ENCODE measurements at places on chromosomes 2 and 18.

DNA sequence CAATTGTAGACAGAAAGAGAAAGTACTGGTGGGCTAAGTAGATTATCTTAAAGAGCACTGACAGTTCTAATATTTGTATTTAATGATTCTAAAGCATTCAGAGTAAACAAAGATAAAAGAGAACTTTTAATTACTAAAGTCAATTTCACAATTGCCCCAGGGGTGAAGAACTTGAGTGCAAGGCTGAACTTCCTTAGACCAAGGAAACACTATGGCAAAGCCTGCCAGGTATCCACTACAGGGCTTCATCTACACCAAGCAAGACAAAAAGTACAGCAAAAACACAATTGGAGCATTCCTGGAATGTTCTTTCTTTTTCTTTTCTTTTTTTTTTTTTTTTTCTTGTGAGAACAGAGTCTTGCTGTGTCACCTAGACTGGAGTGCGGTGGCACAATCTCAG is 46.9 kb upstream of the NDUFV2 start:
- DNase-seq, result no peak

GRCh38 chr2:36415381-36416022 is 59.9 kb downstream of the CRIM1 start:
- DNase-seq, result no peak

GRCh38 chr2:236875906-236876505 is 209.7 kb upstream of the COPS8 start:
- DNase-seq, result no peak

DNA sequence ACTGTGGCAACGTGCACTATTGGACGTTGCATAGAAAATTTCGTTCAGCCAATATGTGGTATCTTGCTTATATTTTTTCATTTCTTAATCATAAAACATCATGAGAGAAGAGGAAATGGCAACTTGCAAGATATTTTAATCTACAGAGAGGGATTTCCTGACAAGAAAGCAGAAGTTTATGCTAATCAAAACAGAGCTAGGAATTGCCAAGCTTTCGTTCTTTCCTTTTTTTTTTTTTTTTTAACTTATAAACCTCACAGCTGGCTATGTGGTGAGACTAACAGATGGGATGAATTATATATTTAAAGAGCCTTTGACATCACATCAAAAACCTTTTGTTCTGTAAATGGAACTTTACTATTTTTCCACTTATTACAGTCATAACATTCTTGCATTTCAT is 1136.9 kb upstream of the TMEFF2 start:
- peak; percentile 9 for DNase-seq

- DNase-seq, result peak; percentile 74
Observed at GRCh38 chr2:68832233-68832869, 38.8 kb downstream of the BMP10 start.

DNA sequence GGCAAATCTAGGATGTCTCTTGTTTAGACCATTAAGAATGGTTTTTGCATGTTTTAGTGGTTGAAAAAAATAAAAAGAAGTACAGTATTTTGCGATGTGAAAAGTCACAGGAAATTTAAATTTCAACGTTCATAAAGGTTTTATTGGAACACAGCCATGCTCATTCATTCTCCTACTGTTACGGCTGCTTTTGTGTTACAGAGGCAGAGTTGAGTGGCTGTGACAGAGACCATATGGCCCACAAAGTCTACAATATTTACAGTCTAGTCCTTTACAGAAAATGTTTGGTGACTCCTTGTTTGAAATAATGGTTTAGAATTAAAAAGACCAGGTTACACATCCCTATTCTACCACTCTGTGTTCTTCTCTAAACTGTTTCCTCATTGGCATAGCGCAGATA is 48.1 kb downstream of the MYOM1 start:
- DNase-seq, result no peak

Measured in astrocyte (in vitro differentiated cells and primary cell).